ENCODE measurements at places on chromosomes 1 and 21.
A peak's percentile ranks its signal among the peaks of the same experiment; 100 is the strongest.

GRCh38 chr1:42929434-42930177 is 29.1 kb downstream of the SLC2A1 start:
- DNase-seq: no peak
- H3K27ac ChIP-seq: peak overlapping the region; percentile 92
- peaks cover 59% of the 10 kb centered on the region for H3K4me1 ChIP-seq
- H3K36me3 ChIP-seq: peaks cover 79% of the 10 kb centered on the region
- no peaks in the 10 kb centered on the region for H3K27me3 ChIP-seq
- H3K4me3 ChIP-seq: no peak overlapping the region

DNA sequence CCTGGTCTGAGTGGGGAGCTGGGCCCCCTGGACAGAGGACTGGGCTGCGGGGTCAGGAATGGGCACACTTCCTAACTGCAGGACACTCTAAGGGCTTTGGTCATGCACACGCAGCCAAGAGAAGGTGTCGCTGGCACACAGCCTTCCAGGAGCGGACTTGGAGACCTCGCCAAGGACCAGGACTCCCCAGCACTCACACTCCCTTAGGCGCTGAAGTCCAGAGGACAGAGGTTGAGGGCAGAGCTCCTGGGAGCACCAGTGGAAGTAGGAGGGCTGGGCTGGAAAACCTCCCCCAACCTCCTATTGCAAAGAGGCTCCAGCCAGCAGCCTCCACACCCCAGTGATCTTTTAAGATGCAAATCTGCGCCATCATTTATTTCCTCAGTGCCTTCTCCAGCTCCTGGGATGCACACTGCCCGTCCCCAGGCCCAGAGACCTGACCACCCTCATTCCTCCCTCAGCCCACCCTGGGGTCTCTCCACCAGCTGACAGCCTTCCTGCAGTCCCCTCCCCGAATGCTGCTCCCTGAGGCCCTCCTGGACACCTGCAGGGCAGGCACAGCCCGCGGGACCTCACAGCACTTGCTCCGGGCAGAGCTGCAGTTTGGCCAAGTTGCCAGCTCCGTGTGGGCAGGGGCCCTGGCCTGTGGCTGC is 3.0 kb downstream of the TSPEAR start:
- peaks cover 11% of the 10 kb centered on the region for H3K36me3 ChIP-seq
- no peak for DNase-seq
- H3K27ac ChIP-seq: no peak overlapping the region

DNA sequence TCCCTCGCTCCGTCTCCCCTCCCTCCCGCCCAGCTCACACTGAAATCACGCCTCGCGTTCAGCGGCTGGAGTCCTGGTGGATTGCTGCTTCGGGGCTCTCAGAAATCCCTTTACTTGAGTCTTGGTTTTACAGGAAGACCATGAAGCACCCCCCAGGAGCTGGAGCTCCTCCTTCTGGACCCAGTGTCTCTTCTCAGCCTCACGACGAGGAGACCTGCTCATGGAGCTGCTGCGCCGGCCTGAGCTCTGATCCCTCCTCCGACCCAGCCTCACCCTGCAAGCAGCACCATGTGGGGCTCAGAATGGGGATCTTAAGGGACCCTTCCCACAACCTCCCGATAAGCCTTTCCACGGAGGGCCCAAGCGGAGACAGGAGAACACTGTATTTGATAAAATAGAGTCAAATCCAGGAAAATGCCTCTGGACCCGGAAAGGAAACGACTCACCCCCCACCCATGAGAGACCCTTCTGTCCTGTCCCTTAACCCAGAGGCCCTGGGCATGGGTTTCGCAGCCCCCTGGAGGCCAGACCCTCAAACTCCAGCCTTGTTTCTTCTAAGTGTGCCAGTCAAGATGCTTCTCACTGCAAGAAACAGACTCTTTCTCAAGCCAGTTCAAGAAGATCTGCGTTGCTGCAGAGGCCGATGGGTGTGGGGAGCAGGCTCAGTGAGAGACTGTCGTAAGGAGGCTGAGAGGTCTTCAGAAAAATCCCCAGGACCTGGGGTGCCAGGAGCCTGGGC is 26.1 kb downstream of the PDE9A start:
- DNase-seq: no peak
- H3K4me3 ChIP-seq: no peak overlapping the region
- peaks cover 54% of the 10 kb centered on the region for H3K4me1 ChIP-seq
- H3K36me3 ChIP-seq: peaks cover 3% of the 10 kb centered on the region
- no peaks in the 10 kb centered on the region for H3K27me3 ChIP-seq

- no peak overlapping the region for H3K4me3 ChIP-seq
- no peaks in the 10 kb centered on the region for H3K36me3 ChIP-seq
- H3K4me1 ChIP-seq: peaks cover 28% of the 10 kb centered on the region
These were observed 53.0 kb upstream of the ABCG1 start for GRCh38 chr21:42165901-42166300.

DNA sequence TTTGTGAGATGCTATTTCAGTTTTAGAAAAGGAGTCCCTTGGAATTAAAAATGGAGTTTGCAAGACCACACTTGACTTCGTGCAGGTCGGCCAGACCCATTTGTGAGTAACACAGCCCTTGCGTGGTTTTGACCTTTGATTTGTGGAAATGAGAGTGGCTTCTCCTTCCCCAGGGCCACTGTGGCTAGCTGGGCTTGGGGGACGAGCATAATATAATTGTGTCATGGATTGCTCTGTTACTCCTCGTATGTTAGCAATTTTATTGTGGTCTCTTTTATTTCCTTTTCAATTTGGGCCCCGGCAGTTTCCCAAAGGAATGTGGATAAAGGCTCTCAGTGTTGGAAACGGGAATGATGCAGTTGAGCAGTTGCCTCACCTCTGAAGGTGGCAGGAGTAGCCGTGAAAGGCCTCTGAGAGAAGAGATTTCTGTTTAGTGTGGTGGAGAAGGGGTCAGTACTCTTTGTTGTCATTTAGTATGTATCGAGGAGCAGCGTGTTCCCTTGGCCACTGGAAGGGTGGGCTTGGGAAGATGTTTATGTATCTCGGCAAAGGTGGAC is 194.6 kb downstream of the PBX1 start:
- no peak overlapping the region for H3K4me3 ChIP-seq
- H3K36me3 ChIP-seq: no peaks in the 10 kb centered on the region
- no peaks in the 10 kb centered on the region for H3K4me1 ChIP-seq

GRCh38 chr1:201916649-201917249 is 28.1 kb downstream of the SHISA4 start:
- H3K27ac ChIP-seq: no peak overlapping the region
- no peaks in the 10 kb centered on the region for H3K4me1 ChIP-seq
- DNase-seq: peak; percentile 13
- H3K36me3 ChIP-seq: no peaks in the 10 kb centered on the region
- peaks cover 11% of the 10 kb centered on the region for H3K27me3 ChIP-seq

- H3K27ac ChIP-seq: no peak overlapping the region
- no peaks in the 10 kb centered on the region for H3K36me3 ChIP-seq
- DNase-seq: no peak
- no peaks in the 10 kb centered on the region for H3K27me3 ChIP-seq
- H3K4me3 ChIP-seq: no peak overlapping the region
These were observed 93.3 kb upstream of the ADAMTS5 start for GRCh38 chr21:27060190-27060589.

- peak; percentile 66 for DNase-seq
- peak overlapping the region; percentile 20 for H3K4me3 ChIP-seq
- H3K27ac ChIP-seq: peak overlapping the region; percentile 58
- peaks cover 4% of the 10 kb centered on the region for H3K36me3 ChIP-seq
- no peaks in the 10 kb centered on the region for H3K27me3 ChIP-seq
These were observed 13.4 kb upstream of the SPSB1 start for GRCh38 chr1:9279172-9279840.

DNA sequence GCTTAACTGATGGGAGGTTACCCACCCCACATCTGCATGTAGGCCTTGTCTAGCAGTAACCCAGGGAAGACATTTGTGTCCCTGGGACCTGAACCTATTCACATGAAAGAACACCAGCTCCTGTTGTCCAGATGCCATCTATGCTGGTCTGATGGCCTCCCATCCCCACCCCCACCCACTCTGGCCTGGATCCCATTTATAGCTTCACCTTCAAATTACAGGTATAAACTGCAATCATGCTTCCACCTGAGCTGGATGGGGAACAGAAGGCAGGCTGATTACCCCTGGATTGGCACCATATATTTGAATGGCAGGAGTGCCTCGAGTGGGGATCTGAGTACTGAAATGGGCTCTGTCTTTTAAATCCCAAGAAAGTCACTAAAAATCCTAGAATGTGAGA is 312.7 kb upstream of the USP24 start:
- no peak overlapping the region for H3K27ac ChIP-seq
- DNase-seq: no peak
- H3K36me3 ChIP-seq: no peaks in the 10 kb centered on the region
- H3K27me3 ChIP-seq: peaks cover 12% of the 10 kb centered on the region
- H3K4me1 ChIP-seq: no peaks in the 10 kb centered on the region

DNA sequence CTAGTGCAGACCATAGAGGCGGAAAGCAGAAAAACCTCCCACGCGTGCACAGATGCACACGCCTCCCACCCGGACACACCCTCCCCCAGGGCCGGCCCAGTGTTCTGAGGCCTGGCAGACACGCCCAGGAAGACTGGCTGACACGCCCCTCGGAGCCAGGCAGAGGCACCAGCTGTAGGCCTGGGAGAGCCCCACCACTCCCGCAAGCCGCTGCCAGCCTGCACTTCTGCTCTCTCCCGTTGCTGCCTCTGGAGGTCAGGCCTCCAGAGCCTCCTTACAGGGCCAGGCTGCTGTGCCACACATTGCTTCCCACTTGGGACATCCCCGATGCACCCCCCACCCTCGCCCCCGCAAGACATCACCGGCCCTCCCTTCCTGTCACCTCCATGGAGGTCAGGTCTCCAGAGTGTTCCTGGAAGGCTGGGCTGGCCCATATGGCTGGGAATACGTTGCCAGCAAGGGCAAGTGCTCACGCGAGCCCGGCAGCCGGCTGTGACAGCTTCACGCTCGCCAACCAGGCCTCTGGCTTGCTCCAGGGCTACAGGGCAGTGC is 40.4 kb downstream of the CASZ1 start:
- peak; percentile 76 for DNase-seq
- no peak overlapping the region for H3K27ac ChIP-seq
- no peak overlapping the region for H3K4me3 ChIP-seq
- H3K36me3 ChIP-seq: no peaks in the 10 kb centered on the region
- peaks cover 11% of the 10 kb centered on the region for H3K4me1 ChIP-seq

DNA sequence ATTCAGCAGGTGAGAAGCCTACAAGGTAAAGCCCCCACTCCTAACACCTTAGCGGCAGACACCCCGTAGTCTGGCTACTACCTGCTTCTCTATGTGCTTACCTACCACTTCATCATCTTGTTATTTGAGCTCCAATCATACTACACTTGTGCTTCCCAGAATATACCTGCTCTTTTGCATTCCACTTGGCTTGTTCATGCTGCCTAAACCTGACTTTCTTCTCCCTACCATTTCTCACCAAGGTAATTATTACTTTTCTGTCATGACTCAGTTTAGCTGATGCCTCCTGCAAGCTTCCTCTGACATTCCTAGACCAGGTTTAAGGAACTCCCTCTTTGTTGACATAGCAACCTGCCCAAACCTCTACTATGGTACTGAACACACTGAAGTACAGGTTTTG is 495.6 kb upstream of the C1orf87 start:
- H3K4me3 ChIP-seq: no peak overlapping the region
- H3K27me3 ChIP-seq: no peaks in the 10 kb centered on the region
- DNase-seq: no peak

- peaks cover 8% of the 10 kb centered on the region for H3K36me3 ChIP-seq
- peak overlapping the region; percentile 92 for H3K4me3 ChIP-seq
These were observed 3.4 kb downstream of the PPP2R5A start for GRCh38 chr1:212288615-212289014.

DNA sequence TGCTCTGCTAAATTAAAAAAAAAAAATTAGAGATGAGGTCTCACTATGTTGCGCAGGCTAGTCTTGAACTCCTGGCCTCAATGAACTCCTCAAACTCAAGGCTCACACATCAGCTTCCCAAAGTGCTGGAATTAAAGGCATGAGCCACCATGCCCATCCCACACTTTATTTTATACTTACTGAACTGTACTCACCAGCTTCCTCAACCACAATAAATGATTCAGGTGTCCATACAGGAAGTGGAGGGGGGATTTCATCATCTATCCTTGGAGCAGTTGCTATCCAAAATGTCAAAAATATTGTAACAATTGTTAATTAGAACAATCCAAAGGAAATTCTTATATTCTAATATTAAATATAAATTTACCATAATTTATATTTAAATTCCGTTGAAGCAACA is 22.4 kb upstream of the RSBN1 start:
- H3K36me3 ChIP-seq: peaks cover 24% of the 10 kb centered on the region
- peaks cover 4% of the 10 kb centered on the region for H3K4me1 ChIP-seq
- no peak for DNase-seq
- no peaks in the 10 kb centered on the region for H3K27me3 ChIP-seq

Measured in activated CD4-positive, alpha-beta T cell treated with anti-CD3 and anti-CD28 coated beads for 36 hours (primary cell).